Activated T-helper 1 cell treated with Interleukin-2 at 50 U/mL for 16 hours (primary cell): ENCODE measurements at places on chromosomes 3 and 15.

- DNase-seq: no peak
Measured at GRCh38 chr3:178833695-178834094, 237.9 kb downstream of the ZMAT3 start.

DNA sequence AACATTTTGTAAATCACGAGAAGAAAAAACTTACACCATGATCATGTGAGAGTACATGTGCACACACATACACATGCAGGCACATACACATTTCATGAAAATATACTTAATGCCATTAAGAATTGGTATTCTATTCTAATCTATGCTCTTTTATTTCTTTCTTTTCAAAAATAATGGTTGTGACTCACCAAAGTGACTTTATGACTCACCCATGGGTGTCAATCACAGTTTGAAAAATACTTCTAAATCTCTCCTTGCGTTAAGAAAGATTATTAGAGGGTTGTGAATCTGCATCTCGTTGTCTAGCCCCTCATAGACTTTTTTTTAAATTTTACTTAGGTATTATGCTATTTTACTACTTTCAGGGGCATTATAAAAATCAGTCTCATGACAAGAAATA lies 254.2 kb downstream of the TUSC7 start:
- DNase-seq: no peak

GRCh38 chr3:126617571-126617970 lies 37.4 kb downstream of the TXNRD3 start:
- no peak for DNase-seq

DNA sequence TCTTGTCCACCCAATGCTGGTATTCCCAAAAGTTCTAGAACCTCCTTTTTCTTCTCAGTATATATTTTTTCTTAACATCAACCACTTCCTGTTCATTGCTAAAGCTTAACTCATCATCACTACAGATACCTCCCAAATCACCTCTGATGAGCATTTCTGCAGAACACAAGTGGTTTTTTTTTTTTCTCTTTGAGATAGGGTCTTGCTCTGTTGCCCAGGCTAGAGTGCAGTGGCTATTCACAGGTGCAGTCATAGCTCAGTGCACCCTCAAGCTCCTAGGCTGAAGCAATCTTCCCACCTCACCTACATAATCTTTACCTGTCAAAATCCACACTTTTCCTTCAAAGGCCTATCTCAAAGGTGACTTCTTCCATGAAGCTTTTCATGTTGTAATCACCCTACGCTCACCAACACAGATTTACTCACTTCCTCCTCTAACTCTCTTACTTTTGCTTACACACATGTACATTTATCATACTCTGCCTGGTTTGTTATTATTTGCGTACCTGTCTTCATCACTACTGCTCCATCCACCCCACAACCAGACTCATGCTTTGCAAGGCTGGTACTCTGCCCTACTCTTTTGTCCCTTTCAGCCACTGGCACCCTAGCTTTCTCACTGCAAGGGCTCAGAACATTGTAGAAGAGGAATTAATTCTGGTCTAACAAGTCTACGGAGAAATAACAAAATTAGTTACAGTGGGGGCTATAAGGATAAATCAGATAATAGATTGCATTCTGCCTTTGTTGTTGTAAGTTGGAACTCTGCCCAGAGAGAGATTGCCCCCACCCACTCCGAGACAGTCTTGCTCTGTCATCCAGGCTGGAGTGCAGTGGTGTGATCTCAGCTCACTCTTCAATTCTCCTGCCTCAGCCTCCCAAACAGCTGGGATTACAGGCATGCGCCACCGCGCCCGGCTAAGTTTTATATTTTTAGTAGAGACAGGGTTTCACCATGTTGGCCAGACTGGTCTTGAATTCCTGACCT lies 27.5 kb downstream of the HERC1 start:
- DNase-seq: no peak

GRCh38 chr15:22966321-22967083 lies 13.7 kb downstream of the CYFIP1 start:
- no peak for DNase-seq

DNA sequence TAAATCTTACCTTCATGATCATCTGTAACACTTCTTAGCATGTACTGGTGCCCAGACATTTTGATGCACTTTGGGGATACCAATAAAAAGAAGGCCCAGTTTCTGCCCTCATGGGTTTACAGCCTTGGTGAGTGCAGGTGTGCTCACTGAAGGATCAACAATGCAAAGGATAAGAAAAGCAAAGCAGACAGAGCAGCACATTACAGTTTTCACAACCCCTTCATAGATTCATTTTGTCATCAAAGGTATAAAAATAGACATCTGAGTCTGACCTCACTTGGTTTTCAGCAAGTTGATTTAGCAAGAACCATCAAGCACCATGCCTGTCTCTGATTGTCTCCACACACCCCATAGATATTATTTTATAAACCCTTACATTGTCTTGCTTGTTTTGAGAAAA lies 77.6 kb downstream of the BFSP2 start:
- no peak for DNase-seq

- no peak for DNase-seq
Measured at GRCh38 chr15:59703979-59704796, 15.1 kb upstream of the BNIP2 start.

GRCh38 chr3:74722211-74722610 lies 107.8 kb upstream of the CNTN3 start:
- DNase-seq: no peak

- no peak for DNase-seq
Measured at GRCh38 chr15:41169781-41170180, 53.7 kb upstream of the INO80 start.

DNA sequence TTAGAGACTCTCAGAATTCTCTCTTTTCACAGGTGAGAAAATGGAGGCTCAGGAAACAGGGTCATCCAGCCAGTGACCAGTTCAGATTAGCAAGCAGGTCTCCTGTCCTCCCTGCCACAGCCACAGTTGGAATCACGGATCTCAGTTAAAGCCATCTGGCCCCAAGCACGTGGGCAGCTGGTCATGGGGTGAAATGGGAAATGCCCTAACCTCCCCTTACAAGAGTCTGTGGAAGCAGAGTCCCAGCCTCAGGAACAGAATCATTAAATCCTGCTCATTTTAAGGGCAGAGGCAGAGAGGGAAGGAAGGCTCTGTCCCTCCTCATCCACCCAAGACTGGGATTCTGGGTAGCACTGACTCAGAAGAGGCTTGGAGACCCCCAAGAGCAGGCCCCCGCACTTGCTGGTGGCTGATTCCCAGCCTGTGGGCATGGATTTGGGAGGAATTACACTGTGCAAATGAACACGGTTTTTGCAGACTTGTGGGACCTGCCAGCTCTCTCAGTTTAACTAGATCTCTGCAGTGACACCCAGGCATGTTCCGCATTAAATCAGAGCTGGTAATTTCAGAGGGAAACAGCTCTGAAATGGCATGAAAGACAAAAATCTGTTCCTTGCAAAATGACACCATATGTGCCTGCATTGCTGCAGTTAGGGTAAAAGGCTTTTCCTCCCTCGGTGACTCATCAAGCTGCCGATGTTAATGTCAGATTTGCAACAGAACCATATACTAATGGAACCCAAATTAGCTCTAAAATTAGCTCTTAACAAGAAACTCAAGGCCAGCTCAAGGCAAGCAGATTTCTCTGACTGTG lies 89.0 kb downstream of the BDH1 start:
- no peak for DNase-seq

GRCh38 chr3:142224482-142225072 lies 808 bp downstream of the GK5 start:
- DNase-seq: no peak

- DNase-seq: no peak
Measured at GRCh38 chr3:30616347-30617027, 10.1 kb downstream of the TGFBR2 start.

- DNase-seq: no peak
Measured at GRCh38 chr3:15342945-15343344, 10.6 kb upstream of the SH3BP5 start.

DNA sequence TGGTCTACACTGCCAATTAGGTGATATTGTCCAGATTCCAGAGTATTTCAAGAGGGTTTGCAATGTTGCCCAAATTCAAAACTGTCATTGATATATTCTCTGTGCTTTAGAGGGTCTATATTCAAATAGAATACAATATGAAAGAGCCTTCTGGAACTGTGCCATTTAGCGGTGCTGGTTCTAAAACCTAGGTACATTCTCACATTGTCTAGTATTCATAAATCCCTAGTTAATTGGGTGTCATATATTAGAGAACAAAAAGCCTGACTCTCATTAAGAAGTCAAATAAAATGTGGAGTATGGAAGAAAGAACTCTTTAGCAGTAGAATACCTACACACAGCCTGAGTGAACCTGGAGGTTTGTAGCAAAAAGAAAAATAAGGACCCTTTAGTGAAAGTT lies 447.9 kb downstream of the CNTN6 start:
- no peak for DNase-seq

DNA sequence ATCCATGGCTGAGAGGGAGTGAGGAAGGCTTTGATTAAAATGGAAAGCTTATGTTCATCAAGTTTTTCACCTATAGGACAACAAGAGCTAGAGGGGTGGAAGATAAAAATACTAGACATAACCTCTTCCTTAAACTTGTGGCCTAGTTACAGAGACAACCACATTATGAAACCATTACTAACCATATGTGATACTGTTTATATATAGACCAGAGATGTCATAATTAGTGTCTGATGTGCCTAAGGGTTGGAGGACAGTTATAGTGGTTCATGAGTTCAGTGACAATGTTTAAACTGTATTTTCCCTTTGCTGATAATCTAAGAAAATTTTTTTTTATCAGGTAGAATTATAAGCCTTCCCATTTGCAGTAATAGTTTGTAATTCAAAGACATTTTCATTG lies 23.7 kb downstream of the PHLDB2 start:
- DNase-seq: no peak
